ENCODE measurements at places on chromosomes 3 and 15.

- DNase-seq = no peak
Observed at GRCh38 chr15:45449916-45450867, 71.8 kb upstream of the GATM start.

DNA sequence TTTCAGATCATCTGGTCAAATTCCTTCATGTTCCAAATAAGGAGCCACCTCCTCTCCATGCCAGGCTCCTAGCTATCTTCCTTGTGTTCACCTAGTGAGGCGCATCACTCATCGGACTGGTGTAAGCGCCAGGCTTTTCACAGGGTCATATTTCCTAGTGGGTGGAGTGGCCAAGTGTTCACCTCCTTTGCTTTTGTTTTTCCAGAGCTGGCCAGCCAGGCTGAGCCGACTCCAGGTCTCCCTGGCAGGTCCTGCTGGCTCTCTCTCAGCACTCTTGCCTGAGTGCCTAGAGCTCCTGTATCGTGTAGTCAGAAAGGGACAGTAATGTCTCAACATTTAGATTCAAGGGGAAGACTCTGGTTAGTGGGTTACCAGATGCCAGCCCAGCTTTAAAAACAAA is 31.0 kb downstream of the HEG1 start:
- peak; percentile 24 for DNase-seq

DNA sequence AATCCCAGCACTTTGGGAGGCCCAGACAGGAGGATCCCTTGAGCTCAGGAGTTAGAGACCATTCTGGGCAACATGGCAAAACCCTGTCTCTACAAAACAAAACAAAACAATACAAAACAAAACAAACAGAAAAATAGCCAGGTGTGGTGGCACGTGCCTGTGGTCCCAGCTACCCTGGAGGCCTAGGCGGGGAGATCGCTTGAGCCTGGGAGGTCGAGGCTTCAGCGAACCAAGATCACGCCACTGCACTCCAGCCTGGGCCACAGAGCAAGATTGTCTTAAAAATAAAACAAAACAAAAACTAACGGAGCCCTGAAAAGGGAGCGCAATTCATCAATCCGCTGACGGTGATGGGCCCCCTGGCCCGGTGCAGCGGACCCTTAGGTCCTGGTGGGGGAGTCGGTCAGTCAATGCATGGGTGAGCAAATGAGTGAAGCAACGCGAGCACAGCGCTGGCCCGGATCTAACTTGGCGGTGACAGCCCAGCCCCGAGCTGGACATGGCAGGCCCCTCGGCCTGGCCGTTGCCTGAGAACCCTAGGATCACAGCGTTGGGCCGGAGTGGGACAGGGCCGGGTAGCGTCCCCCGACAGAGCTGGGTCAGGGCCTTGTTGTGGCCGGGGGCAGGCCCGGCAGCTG is 52.4 kb upstream of the BLM start:
- DNase-seq = no peak

GRCh38 chr15:20367093-20367492 is 174.5 kb downstream of the GOLGA6L6 start:
- no peak for DNase-seq

DNA sequence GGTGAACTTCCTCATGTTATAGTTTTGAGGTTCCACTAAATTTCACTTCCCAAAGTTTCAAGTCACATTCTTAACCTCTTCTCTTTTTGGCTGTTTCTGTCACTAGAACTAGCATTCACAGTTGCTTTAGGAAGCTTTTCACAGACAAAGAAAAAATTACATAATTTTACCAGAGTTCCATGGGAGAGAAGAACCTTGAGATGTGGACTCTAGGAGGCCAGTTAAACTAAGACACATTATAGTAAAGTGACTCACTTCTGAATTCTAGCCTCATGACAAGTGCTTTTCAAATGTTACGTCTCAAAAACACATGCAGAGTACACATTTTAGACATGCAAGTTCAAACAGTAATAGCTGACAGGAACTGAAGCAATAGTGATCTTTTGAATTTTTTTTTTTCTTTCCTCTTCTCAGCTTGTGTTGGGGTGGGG is 39.9 kb upstream of the LRTM1 start:
- DNase-seq = no peak

DNA sequence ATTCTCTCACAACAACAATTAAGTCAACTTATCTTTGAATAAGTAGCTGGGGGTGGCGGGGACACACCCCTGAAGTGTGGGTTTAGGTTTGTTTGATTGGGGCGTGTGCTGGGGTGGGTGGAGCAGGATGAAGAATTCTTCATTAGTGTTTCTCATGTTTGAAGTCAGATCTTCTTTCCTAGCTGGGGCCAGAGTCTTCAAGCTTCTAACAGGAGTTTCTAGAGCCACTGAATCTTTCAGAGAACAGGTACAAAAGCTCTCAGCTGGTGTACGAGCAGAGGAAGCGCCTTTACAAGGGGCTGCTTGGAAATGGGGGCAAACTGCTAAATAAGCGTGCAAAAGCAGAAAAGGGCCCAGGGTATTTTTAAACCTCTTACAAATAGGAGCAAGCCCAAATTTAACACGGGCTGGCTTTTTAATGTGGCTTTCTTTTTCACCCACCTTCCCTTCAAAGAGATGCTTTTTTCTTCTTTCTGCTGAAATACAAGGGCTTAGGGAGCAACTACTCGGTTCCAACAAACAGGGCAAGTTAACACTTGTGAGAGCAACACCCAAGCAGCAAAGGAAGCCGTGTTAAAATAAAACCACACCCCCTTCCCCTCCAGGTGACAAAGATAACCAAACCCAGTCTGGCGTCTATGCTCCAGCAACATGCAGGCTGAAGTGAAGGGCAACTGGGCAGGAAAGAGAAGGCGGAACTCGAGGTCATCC is 86.9 kb upstream of the RASGRP1 start:
- DNase-seq = no peak

- DNase-seq = no peak
Observed at GRCh38 chr15:95470997-95471689, 859.4 kb upstream of the NR2F2 start.

Data from NCI-H446 (cell line).